ENCODE measurements at places on chromosomes 16 and 17.

DNA sequence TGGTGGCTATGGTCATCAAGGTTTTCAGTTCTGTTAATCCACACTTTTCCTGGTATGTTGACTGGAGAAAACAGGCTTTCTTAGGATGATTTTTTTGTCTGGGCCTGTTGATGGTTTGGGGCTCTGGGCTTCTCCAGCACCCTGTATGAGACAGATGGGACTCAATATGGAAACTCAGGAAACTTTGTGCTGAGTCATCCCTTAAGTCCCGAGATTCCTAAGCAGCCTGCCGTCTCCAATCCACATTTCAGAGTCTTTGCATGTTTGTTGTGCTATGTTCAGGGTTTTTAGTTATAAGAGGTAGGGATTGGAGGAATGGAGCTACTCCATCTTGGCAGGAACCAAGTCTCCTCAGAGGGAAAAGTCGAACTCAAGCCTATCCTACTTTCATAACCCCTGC is 253.3 kb upstream of the FOXF1 start:
- DNase-seq: no peak

- DNase-seq: no peak
Observed at GRCh38 chr16:82184213-82184612, 14.2 kb upstream of the MPHOSPH6 start.

DNA sequence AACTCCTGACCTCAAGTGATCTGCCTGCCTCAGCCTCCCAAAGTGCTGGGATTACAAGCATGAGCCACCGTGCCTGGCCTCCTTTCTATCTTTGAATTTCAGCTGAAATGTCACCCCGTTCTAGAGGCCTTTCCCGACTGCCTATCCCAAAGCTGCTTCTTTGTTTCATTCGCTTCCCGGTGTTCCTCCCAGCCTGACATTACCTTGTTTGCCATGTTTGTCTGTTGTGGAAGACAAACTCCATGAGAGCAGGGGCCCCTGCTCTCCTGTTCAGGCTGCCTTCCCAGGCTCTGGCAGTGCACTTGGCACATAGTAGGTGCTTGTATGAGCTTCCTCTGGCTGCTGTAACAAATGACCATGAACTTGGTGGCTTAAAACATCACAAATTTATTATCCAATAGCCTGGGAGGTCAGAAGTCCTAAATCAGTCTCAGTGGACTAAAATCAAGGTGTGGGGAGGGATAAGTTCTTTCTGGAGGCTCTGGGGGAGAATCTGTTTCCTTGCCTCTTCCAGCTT is 2.6 kb upstream of the CCL22 start:
- no peak for DNase-seq

GRCh38 chr17:77946900-77947645 is 11.4 kb upstream of the TNRC6C start:
- DNase-seq: no peak

- no peak for DNase-seq
Observed at GRCh38 chr17:69872675-69873262, 202.3 kb upstream of the KCNJ16 start.

DNA sequence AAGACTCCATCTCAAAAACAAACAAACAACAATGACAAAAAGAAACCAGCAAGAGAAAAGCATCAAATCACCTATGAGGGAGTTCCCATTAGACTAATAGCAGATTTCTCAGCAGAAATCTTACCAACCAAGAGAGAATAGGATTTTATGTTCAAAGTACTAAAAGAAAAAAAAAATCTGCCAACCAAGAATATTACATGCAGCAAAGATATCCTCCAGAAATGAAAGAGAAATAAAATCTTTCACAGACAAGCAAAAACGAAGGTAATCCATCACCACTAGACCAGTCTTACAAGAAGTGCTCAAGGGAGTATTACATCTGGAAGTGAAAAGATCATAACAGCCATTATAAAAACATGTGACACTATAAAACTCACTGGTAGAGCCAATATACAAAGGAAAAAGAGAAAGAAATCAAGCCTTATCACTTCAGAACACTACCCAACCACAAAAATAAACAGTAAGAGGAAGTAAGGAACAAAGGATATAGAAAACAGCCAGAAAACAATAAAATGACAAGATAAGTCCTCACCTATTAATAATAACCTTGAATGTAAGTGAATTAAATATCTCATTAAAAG is 66.3 kb downstream of the STX8 start:
- no peak for DNase-seq

DNA sequence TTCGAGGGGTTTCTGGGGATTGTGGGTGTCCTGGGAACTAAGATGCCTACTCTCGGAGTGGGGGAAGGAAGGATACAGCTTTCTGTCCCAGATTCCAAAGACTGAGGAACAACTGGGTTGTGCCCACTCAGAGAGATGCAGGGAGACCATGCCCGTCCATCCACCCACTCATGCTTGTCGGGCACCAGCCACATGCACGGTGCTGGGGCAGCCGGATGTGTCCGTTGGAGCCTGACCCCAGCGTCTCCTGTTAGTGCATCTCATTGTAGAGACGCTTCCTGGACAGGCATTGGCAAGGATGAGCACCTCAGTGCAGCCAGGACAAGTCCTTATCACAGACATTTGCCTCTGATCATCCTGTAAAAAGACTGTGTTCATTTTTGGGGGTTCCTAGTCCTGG is 58.1 kb downstream of the METRNL start:
- DNase-seq: no peak

GRCh38 chr17:19327031-19327783 is 35.3 kb downstream of the B9D1 start:
- no peak for DNase-seq

DNA sequence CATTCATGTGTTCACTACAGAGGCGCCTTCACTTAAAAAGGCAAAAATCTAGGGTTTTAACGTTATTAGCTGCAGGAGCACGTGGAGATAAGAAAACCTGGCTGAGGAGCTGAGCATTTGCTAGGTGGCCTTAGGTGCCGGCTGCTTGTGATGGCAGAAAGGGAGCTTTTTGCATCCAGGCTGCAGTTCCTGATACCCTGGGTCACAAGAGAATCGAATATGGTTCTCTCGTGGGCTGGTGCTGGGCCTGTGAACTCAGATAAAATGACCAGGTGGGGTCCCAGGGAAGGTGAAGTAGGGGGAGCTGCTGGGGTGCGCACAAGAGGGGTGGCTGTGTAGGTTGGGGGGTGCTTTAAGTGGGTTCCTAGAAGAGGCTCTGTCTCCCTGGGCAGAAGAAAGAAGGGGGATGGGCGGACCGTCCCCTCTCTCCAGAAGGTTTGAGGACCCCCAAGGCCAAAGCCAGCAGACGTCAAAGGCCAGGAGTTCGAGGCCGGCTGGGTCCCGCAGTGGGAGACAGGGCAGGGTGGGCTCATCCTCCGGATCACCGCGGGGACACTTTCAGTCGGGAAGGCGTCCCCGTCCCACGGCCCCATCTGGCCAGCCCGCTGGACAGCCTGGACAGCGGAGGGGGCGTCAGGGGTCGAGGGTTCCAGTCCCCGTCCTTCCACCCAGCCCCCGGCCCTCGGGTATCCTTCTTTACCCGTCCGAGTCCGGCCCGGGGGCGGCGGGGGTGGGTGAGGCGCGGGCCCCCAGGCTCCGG is 740 bp upstream of the CMIP start:
- peak; percentile 31 for DNase-seq

GRCh38 chr16:13154799-13155198 is 253.4 kb downstream of the SHISA9 start:
- DNase-seq: no peak

DNA sequence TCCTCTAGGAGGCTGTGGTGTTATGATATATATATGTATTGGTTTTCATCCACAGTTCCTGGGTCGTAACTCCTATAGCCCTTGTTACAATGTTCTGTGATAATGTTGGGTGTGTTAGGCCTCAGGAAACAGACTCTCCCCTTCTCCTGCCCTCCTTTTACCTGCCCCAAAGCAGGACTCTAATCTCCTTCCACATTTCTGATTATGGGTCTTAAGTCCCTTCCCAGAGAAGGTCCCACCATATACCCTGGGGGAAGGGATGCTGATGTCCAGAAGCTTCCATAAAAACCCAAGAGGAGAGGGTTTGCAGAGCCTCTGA is 450 bp upstream of the C1QBP start:
- no peak for DNase-seq

DNA sequence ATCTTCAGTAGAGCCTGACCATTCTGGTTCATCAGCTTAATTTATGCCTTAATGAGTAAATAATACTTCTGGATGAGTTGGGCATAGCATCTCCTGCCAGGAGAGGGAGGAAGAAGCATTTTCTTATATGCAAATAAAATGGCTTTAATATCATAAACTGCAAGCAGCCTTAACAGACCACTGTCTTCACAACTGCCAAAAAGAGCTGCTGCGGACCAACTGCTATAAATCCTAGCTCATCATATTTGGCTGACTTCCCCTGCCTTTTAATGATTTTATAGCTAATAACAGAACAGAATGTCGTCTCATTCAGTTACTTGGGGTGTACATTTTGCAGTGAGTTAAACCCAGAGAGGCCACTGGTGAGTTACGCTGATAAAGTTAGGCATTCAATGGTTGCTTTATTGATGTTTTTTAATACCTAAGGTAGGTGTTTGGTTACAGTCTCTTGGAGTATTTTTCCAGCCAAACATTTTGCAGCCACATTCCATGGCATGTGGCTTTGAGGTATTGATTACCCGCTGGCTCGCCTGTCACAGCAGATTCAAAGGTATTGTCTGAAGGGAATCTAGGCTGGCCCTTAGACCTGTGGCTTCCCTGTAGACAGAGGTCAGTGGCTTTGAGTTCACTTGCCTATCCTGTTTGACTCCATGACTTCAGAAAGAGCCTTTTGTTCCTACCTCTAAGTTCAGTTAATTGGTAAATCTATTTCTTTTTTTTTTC is 16.4 kb downstream of the FAM20A start:
- no peak for DNase-seq

DNA sequence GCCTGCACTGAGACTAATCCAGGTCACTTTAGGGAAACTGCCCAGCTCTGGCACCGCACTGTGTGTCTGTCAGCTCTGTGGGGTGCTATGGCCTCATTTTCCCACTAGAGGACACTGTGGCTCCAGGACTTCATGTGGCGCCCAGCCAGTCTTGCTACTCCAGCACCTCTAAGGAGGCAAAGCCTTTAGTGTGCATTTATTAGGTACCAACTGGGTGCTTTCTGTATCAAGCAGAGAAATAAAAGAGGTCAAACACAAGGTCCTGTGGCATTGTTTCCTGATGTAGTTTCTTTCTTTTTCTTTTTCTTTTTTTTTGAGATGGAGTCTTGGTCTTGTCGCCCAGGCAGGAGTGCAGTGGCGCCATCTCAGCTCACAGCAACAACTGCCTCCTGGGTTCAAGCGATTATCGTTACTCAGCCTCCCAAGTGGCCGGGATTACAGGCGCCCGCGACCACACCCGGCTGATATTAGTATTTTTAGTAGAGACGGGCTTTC is 12.5 kb upstream of the RHBDL3 start:
- peak; percentile 88 for DNase-seq

GRCh38 chr17:9009737-9010136 is 11.6 kb upstream of the NTN1 start:
- DNase-seq: no peak

GRCh38 chr17:76476736-76477135 is 9.3 kb downstream of the AANAT start:
- no peak for DNase-seq

DNA sequence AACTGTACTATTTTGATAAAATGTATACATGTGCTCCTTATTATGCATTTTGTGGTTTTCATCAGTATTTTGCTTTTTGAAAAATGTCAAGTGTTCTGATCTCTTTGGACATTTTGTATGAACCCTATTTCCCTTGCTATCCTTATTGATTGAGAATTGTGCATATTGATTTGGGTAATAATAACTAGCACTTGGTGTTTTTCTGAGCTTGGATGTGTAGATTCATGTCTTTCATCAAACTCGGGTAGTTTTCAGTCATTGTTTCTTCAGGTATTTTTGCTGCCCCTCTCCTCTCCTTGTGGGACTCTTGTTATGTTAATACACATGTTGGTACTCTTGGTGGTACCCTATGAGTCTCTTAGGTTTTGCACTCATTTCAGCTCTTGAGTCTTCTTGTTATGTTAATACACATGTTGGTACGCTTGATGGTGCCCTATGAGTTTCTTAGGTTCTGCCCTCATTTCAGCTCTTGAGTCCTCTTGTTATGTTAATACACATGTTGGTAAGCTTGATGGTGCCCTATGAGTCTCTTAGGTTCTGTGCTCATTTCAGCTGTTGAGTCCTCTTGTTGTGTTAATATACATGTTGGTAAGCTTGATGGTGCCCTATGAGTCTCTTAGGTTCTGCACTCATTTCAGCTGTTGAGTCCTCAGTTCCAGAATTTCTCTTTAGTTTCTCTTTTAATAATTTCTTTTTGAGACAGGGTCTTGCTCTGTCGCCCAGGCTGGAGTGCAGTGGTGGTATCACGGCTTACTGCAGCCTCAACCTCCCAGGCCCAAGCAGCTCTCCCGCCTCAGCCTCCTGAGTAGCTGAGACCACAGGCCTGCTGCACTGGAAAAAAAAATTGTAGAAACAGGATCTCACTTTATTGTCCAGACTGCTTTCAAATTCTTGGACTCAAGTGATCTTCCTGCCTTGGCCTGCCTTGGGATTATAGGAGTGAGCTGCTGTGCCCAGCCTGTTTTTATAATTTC is 19.3 kb downstream of the ZNF750 start:
- DNase-seq: no peak

GRCh38 chr17:4635823-4636375 is 5.6 kb downstream of the ALOX15 start:
- DNase-seq: peak; percentile 41

DNA sequence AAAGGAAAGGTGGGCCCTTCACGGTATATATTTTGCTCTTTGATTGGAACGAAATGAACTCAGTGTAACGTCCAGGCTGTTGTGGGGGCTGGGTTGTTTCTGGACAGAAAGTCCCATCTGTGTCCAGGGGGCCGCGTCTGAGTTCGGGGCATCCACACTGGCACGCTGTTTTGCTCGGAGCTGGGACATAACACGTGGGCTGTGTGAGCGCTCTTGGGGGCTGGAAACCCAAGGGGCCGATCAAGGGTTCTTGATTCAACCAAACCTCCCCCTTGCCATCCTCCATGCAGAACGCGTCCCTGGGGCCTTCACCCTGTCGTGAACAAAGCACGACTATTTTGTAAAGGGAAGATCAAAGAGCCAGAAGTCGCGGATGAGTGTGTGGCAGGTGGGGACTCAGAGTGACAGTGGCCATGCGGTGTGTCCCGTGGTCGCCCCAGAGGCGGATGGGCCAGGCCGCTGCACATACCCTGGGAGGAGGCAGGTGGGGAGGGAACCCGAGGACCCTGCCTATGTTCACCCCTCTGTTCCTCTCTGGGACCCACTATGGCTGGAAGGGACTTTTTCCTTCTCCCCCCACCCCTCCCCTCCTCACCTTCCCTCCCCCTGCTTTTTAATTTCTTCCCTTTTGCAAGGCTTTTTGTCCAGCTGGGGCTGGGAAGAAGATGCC is 387.2 kb downstream of the SEC14L1 start:
- DNase-seq: no peak

- no peak for DNase-seq
Observed at GRCh38 chr16:47431960-47432359, 28.9 kb downstream of the ITFG1 start.
